ENCODE measurements at places on chromosomes 12 and 14. TPM values are rescaled to one million over a fixed set of nuclear protein-coding genes. Genes with fewer than 3 reads are reported as not detected.

GRCh38 chr12:100229876-100230275 is 29.3 kb downstream of the ACTR6 start:
- no peak overlapping the region for H3K4me3 ChIP-seq
- no peak for DNase-seq
- H3K27me3 ChIP-seq = no peaks in the 10 kb centered on the region
- peaks cover 5% of the 10 kb centered on the region for H3K36me3 ChIP-seq

DNA sequence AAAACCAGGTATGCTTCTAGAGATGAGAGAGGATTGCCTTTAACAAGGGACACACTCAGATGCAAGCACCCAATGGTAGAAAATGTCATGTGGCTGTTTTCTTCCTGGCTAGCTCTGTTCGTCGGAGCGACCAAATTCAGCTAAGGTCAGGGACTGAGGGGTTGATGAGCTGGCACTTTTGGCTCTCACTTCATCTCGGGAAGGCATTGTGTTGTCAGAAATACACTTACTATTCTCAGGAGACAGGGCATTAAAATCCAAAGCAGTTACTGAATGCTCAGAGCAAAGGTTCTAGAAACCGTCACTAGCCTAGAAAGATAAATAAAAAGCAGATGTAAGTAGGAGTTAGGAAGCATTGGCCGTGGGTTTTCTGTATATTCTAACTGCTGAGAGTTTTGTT is 275.7 kb upstream of the SSTR1 start:
- no peak overlapping the region for H3K27ac ChIP-seq
- no peaks in the 10 kb centered on the region for H3K36me3 ChIP-seq
- no peak for DNase-seq
- no peak overlapping the region for H3K4me3 ChIP-seq

DNA sequence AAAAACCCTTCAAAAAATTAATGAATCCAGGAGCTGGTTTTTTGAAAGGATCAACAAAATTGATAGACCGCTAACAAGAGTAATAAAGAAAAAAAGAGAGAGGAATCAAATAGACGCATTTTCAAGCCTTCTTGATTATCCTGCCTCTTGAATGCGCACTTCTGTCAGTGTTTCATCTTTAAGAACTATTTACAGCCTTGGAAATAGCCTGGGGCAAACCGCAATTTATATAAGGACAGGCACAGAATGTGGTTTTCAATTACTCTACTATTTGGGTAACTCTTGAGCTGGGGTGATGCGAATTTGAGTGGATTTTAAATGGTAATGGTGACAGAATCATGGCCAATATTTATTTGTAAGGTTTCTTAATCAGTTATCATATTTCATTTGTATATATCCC is 179.1 kb upstream of the OTX2 start:
- no peaks in the 10 kb centered on the region for H3K36me3 ChIP-seq
- H3K4me3 ChIP-seq = no peak overlapping the region
- DNase-seq = no peak
- no peak overlapping the region for H3K27ac ChIP-seq
- no peaks in the 10 kb centered on the region for H3K4me1 ChIP-seq
- no peaks in the 10 kb centered on the region for H3K27me3 ChIP-seq

GRCh38 chr14:23621204-23621931 is 14.8 kb upstream of the DHRS2 start:
- peaks cover 2% of the 10 kb centered on the region for H3K27me3 ChIP-seq
- no peak overlapping the region for H3K27ac ChIP-seq
- DNase-seq = no peak
- no peaks in the 10 kb centered on the region for H3K36me3 ChIP-seq
- no peak overlapping the region for H3K4me3 ChIP-seq

DNA sequence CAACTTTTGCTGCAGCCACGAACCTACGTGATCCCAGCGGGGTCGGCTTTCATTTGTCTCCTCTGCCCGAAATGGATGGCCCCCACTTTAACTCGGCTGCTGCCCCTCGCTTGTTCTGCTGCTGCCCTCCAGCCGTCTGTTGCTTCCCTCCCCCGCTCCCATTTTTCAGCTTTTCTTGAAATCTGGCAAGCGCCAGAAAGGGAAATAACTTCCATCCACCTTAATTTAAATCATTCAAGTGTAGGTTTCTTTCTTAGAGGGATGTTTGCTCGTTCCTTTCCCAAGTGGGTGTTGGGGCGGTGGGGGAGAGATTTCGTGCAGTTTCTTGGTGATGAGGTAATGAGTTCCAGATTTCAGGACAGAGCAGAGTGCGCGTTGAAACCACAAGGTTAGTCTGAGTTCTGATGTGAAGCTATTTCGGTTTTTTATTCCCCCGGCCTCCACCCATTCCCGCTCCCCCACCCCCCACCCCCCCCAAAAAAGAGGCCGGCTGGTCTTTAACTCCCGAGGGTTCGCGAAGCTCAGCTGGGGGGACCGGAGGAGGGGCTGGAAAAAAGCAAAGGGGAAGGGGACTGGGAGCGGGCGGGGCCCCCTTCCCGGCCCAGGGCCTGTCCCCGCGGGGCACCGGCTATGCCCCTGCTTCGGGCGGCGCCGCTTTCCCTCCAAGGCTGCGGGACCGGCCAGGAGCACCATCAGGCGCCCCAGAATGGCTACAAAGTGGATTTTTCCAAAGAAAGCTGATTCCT is 2.2 kb upstream of the ZFP36L1 start:
- H3K4me1 ChIP-seq = peaks cover 49% of the 10 kb centered on the region
- no peak for DNase-seq
- H3K4me3 ChIP-seq = peak overlapping the region; percentile 94
- H3K36me3 ChIP-seq = peaks cover 11% of the 10 kb centered on the region

Gene GPR137C
- not detected for polyA plus RNA-seq

DNA sequence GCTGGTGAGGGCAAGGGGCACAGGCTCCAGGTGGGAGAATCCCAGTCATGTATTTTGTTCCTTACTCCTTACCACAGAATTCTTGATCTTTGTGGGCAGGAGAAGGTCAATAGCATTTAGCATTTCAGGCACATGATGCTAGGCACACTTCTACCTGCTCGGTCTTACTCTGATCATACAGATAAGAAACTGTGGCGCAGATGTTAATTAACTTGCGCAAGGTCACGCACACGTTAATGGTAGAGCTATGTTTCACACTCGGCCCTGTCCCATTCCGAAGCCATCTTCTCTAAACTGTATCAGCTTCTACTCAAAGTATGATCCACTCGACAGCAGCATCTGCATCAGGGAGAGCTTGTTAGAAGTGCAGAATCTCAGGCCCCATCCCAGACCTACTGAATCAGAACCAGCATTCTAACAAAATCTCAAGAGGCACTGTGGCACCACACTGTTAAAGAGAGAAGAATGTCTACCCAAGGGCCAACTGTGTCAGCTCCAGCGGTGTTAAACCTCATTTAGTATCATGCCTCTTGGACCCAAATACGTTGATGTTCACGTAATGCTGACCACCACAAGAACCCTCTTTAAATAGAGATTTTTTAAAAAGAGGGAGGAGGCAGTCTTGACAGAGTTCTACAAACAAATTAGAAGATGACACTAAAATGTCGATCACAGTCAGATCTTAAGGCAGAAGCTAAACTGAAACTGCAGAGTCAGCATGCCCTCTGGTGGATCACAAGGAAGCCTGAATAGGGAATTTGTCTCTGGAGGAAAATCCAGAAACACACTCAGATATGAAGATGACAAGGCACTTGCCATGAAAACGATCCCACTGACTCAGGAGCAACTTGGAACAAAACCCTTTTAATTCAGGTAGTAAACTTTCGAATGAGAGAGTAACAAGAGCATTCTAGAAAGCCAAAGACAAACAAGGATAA is 7.3 kb downstream of the STXBP6 start:
- no peak for DNase-seq
- H3K4me1 ChIP-seq = no peaks in the 10 kb centered on the region
- H3K4me3 ChIP-seq = no peak overlapping the region
- H3K27ac ChIP-seq = no peak overlapping the region
- H3K36me3 ChIP-seq = no peaks in the 10 kb centered on the region

DNA sequence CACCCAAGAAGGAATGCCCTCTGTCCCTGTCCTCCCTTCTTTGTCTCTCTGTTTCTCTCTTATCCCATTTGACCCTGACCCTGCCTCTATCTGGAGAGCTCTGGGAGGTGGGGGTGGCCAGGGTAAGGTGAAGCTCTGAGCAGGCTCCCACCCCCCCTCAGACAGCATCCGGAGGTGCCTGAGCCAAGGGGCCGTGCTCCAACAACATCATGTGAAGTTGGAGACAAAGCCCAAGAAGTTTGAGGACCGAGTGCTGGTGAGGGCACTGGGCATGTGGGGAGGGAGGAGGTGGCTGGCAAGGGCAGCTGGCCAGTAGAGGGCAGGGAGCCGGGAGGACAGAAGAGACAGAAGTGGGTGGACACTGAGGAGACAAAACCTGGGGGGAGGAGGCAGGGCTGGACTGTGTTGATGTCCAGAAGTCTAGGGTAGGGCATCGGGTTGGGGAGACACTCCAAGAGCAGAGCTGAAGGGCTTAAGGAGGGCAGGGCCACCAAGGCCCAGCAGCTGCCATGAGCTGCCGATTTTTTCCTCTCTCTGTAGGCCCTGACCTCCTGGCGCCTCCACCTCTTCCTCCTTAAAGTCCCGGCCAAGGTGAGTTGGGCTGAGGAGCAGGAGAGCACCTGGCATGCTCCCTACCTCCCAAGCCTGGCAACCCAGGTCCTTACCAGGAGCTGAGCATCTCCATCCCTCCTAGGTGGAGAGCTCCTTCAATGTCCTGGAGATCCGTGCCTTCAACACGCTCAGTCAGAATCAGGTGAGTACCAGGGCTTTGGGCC is 1.9 kb downstream of the CARMIL3 start:
- peak overlapping the region; percentile 76 for H3K27ac ChIP-seq
- peak overlapping the region; percentile 85 for H3K4me3 ChIP-seq
- no peak for DNase-seq
- peaks cover 4% of the 10 kb centered on the region for H3K36me3 ChIP-seq
- H3K4me1 ChIP-seq = peaks cover 31% of the 10 kb centered on the region

All from immature natural killer cell (primary cell).